ENCODE measurements at places on chromosomes 1 and 21.

DNA sequence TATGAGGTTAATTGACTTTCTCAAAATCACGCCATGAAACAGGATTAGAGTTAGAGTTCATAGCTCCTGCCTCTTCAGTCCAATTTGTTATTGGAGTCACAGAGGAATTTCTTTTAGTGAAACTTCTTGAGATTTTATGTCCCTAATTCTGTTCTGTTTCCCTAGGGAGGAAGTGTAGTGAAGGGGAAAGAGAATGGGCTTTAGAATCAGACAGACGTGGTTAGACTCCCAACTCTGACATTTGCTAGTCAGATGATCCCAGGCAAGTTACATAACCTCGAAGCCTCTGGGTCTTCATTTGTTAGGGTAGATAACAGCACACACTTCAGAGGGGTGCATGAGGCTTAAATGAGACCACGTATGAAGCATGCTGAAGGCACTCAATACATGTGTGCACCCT, 83.9 kb downstream of the ASTN1 start:
- DNase-seq, result no peak

- DNase-seq, result peak; percentile 76
Observed at GRCh38 chr1:6358757-6359201, 34.8 kb downstream of the ACOT7 start.

DNA sequence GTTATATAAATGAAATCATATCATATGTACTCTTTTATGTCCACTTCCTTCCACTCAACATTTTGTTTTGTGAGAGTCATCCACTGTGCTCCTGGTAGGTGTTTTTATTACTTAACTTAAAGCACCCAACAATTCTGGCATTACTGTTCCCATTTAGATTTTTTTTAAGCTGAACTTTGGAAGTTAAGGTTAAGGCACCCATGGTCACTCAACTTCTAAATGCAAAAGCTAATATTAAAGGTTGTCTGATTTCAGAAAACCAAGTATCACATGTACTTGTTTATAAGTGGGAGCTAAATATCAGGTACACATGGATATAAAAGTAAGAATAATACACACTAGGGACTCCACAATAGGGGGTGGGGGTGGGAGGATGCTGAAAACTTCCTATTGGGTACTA, 42.7 kb downstream of the SCMH1 start:
- DNase-seq, result no peak

GRCh38 chr1:101219924-101220870, 16.6 kb upstream of the S1PR1 start:
- no peak for DNase-seq

- no peak for DNase-seq
Observed at GRCh38 chr1:200684015-200684414, 14.3 kb upstream of the DDX59 start.

- peak; percentile 47 for DNase-seq
Observed at GRCh38 chr1:247386687-247387086, 29.3 kb upstream of the NLRP3 start.

- no peak for DNase-seq
Observed at GRCh38 chr1:208100906-208101305, 143.3 kb downstream of the PLXNA2 start.

DNA sequence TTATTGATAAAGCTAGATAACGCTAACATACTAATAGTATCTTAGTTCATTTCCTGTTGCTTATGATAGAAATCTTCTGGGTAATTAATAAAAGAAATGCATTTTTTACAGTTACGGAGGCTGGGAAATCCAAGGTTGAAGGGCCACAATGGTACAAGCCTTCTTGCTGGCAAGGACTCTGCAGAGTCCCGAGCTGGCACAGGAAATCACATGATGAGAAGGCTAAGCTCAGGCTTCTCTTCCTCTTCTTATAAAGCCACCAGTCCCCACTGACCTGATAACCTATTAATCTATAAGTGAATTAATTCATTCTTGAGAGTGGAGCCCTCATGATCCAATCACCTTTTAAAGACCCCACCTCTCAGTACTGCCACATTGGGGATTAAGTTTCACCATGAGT, 82.6 kb downstream of the GPR161 start:
- DNase-seq, result peak; percentile 54

- DNase-seq, result peak; percentile 26
Observed at GRCh38 chr21:42973309-42973990, 912 bp upstream of the PKNOX1 start.

GRCh38 chr1:44433209-44433608, 28.2 kb downstream of the RNF220 start:
- DNase-seq, result peak; percentile 74

- DNase-seq, result no peak
Observed at GRCh38 chr1:190906206-190906725, 428.6 kb upstream of the BRINP3 start.

- DNase-seq, result no peak
Observed at GRCh38 chr1:3598522-3599285, 12.6 kb downstream of the MEGF6 start.

DNA sequence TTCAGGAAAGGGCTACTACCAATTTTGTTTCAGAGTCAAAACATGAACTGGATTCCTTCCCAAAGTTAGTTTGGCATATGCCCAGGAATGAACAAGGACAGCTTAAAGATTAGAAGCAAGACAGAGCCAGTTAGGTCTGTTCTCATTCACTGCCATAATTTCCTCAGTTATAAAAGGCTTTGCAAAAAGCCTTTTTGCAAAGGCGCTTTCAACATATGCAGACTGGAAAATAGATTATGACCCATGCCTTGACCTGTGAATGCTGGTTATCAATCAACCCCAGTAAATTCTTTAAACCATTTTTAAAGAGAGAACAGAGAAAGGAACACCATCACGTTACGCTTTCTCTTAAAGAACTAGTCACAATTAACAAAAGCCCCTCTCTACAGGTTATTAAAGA, 1.7 kb upstream of the FRRS1 start:
- DNase-seq, result peak; percentile 75

GRCh38 chr1:18351735-18352134, 129.0 kb upstream of the KLHDC7A start:
- no peak for DNase-seq

GRCh38 chr1:185207170-185207569, 50.2 kb downstream of the SWT1 start:
- DNase-seq, result peak; percentile 24

DNA sequence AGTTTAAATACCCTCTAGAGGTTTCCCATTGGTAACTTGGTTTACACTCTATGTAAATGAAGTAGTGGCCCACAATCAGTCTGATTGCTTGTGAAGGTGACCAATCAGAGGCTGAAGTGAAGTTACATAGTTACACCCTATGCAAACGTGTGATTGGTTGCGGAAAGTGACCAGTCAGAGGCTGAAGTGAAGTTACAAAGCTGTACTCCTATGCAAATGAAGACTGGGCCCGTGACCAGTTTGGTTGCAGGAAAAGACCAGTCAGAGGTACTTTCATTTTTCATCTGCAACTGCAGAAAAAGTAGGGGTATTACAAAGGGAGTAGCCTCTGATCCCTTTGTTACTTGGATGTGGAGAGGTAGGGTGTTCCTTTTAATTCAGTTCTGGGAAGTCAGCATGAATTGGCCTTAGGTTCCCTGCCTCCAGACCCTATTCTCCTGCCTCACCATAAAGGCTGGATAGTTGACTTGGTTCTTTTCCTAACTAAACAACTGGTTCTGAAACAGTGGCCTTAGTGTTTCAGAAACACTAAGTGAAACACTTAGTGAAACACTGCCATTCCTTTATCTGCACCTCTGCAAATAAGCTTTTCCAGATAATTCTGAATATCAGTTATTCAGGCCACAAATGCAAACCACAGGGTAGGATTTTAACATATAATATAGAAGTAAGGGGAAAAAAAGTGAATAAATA, 39.3 kb downstream of the MAGI3 start:
- DNase-seq, result peak; percentile 12

- DNase-seq, result no peak
Observed at GRCh38 chr21:37196847-37197246, 70.3 kb downstream of the VPS26C start.

DNA sequence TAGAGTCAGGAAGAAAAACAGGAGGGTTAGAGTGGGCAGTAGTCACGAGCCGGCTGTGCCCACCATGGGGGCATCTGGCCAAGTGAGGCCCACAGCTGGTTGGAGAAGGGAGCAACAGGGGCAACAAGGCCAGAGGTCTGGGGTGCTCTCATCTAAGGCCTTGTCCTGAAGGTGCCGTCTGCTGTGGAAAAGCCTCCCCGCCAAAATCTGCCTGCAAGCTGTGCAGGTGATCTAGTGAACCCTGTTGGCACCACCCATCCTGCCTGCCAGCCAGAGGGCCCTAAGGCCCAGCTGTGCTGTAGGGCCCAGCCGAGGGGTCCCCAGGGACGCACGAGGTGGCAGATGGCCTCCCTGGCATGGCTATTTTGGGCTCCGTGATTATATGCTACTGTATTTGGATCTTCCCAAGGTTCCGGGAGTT, 51.3 kb downstream of the LGR6 start:
- DNase-seq, result no peak

DNA sequence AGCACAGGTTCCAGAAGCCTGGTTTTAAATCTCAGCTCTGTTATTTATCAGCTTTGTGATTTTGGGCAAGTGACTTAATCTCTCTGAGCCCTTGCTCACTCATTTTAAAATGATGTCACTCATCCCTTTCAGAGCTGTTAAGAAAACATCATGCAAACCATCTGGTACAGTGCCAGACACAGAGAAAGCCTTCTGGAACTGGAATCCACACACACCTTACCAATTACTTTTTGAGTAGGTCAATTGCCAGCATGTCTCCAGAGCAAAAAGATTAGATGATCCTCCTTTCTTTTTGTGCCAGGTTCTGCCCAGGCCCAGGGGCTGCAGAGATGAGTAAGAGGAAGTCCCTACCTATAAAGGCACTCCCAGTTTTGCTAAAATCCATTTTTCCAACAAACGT, 61.3 kb downstream of the ROR1 start:
- no peak for DNase-seq

- peak; percentile 37 for DNase-seq
Observed at GRCh38 chr1:33343539-33343938, 22.6 kb upstream of the A3GALT2 start.

GRCh38 chr1:158952416-158952815, 21.1 kb downstream of the PYHIN1 start:
- DNase-seq, result peak; percentile 26

GRCh38 chr1:102897557-102897956, 210.8 kb downstream of the COL11A1 start:
- no peak for DNase-seq

GRCh38 chr1:41876576-41877445, 41.9 kb downstream of the HIVEP3 start:
- DNase-seq, result no peak

GRCh38 chr1:1876335-1876930, 14.5 kb downstream of the GNB1 start:
- DNase-seq, result no peak

GRCh38 chr1:228289996-228290881, 82.4 kb downstream of the OBSCN start:
- peak; percentile 11 for DNase-seq

GRCh38 chr1:221286399-221286798, 407.2 kb downstream of the HLX start:
- DNase-seq, result no peak

DNA sequence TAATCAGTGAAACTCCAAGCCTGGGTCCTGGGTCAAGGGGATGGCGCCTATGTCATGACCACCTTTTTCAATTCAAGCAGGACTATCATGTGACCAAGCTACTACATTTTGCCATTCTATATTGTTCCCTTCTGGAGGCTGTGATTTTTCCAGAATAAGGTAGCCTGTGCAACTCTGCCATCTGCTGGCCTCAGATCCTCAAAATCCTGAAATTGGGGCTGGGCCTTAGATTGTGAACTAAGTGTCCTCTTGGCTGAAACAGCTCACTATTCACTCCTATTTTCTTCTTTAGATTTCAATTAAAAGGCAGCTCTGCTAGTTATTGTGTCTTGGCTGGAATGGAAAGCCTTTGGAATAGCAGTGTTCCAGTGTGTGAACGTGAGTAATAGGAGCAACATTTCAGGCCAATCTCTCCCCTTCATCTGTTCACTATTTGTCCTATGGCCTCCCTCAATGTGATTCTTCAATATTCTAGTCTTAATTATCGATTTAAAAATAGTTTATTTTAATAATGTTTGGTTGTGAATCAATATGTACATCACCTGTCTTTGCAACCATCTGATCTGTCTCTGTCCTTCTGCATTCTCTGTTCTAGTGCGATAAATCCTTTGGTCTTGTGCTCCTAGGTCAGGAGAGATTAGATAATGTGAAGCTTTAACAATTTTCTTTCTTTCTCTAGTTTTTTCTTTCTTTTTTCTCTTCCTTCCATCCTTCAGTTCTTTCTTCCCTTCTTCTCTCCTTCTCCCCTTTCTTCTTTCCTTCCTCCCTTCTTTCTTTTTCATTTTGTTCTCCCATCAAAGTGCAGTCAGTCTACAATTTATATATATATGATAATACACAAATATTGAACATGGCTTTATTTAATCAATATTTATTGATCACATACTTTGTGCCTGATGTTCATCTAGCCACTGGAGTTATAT, 69.8 kb downstream of the CR1 start:
- peak; percentile 52 for DNase-seq

- DNase-seq, result no peak
Observed at GRCh38 chr1:116722016-116722838, 32.0 kb upstream of the CD2 start.

DNA sequence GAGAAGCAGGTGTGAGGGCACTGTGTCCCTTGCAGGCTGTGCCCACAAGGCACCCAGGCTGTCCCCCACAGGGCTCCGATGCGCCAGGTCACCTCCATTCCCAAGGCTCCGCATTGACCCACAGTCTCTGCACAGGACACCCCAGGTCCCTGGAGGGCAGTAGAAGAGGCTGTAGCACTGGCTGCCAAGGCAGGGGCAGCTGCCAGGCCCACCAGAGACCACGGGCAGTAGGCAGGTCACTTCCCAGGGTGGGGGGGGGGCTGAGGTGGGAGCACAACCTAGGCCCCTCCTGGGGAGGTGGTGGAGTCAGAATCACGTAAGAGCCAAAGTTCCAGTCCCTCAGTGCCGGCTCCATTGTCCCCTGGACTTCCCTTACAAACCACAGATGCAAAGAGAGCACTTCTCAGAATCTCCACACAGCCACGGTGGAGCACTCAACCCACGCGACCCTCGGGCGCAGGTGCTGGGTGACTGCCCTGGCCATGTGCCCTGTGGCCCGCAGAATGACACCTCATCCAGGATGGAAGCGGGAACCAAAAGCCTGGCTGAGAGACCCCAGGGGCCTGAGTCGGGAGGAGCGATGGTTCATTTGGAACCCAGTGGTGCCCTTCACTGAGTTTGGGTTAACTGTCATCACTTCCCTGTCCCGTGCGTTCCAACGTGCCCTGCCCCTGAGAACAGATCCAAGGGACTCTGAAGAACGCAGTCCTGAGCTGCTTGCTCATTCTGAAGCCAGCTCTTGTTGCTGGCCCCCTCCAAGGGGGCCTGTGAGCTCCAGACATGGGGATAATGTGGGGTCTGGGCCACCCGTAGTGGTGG, 69.7 kb upstream of the PDE9A start:
- DNase-seq, result no peak

GRCh38 chr1:66296370-66296769, 237.6 kb upstream of the SGIP1 start:
- DNase-seq, result no peak
